ENCODE measurements at places on chromosomes 16 and 17.

DNA sequence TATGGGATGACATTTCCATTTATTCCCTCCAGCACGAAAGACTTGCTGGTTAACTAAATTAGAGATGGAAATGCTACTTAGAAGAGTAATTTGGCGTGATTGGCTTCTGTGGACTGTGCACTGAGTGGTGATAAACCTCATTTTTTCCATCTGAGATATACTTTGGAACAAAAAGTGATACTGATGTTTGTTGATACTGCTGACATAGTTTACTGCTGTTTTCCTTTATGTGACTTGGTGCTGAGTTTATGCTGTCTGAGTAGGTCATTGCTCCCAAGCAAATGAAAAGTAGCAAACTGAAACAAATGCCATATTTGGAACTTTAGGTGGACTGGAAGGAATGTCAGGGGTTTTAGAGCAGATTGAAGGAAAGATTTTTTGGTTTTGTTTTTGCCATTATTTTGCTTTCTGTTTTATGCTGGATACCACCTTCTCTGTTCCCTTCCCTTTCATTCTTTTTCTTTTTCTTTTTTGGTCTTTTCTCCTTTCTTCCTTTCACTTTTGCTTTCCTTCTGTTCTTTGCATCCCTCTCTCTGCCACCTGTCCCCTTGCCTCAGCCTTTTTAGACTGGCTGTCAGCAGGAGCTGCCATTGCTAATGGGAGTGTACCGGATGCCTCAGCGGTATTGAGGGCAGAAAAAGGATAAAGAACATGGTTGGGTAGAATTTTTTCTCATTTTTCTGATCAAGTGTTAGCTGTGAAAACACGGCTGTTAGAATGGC, 41.8 kb downstream of the NUP93 start:
- DNase-seq, result no peak

GRCh38 chr16:28282045-28282444, 10.3 kb upstream of the SBK1 start:
- no peak for DNase-seq

DNA sequence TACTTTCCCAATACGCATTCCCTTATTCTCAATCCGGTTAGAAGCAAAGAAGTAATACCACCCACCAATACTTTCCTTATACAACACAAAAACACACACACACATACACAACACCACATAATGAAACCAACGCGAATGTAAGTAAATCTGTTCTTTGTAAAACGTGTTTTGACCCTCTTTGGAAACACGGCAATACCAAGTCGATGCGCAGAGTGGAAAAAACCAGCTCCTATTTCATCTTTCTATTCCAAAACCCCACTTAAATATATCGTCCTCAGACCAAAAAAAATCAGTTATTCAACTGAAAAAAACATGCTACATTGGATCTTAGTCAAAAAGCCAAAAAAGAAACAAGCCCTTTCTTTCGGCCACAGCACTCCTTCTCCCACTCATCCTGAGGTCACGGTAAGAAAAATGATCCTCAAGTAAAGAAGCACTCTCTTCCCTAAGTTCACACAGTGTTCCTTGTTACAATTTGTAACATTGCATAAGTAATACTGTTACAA, 31.0 kb upstream of the ARL4D start:
- peak; percentile 96 for DNase-seq

- DNase-seq, result peak; percentile 43
These were observed 15.7 kb downstream of the GJD3 start for GRCh38 chr17:40348562-40349476.

DNA sequence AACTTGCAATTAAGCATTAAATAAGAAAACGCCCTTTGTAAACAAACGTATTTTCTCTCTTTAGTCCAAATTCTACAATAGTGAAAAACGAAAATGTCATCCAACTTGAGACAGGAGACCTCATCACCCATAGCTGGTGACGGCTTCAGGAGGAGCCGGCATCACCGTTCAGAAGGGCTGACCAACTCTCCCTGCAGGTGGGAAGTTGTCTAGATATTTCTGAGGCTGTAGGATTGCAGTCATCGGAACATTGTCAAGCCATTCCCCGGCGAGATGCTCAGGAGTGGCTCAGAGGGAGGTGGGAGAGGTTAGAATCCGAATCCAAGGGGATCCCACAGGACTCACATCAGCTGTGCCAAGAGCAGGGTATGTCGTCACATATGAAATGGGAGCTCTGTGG, 76.7 kb downstream of the RBFOX3 start:
- DNase-seq, result no peak

DNA sequence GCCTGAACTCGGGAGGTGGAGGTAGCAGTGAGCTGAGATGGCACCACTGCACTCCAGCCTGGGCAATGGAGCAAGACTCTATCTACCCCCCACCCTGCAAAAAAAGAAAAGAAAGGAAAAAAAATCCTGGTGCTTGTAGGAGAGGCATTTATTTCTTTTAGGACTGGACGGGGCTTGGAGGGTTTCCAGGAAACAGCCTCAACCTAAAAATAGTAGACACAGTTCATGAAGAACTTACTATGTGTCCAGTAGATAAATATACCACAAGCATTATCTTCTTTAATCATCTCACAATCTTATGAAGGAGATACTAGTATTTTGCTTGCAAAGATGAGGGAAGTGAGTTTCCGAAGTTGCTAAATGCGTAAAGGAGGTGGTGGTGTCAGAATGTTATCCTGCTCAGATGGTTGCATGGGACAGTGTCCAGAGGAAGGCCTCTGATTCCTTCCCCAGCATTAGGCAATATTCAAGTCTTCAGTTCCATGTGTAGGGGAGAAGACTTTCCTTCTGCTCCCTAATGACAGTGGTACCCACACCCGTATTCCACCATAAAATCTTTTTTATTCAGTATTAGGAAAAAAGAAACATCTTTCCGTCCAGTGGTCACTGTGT, 263.2 kb downstream of the WWOX start:
- DNase-seq, result no peak

DNA sequence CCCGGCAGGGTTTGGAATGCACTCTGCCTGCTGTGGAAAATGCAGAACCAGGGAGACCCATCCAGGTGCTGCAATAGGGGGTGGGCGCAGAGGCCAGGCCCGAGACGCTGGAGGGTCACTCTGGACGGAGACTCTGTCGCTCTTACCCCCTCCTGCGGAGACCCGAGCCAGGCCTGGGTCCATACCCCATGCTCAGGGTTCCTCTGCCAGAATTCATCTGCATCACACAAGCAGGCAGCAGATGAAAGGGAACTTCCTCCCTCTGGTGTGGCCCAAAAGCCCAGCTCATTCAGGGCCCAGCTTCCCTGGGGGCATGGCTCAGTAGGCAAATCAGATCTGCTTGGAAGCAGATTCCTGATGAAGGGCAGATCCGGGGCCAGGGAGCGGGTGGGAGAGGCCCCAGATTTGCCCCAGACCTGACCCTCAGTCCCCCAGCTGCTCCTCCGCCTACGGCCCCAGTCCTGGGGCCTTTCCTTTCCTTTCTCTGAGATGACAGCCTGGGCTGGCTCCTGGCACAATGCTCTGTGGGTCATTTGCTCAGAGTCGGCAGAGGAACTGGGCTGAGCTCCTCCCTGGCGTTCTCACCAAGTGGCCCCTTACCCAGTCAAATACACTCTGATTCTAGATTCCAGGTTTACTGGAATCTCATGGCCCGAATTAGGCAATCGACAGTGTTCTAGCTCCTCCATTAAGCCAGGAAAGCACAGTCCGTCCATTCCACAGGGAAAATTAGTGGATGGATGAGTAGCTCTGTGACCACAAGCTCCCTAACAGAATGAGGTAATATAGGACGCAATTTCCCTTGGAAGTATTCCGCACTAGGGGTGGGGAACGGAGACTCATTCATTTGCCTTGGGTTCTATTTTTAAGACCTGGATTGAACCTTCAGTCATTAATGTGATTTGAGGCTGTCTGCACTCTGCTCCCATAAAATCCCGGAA, 19.1 kb upstream of the RASD1 start:
- DNase-seq, result peak; percentile 87

- peak; percentile 70 for DNase-seq
These were observed 118.7 kb upstream of the CDH5 start for GRCh38 chr16:66247516-66248481.

- DNase-seq, result no peak
These were observed 10.7 kb upstream of the ZFPM1 start for GRCh38 chr16:88442383-88442726.

- DNase-seq, result no peak
These were observed 84.1 kb upstream of the DNAJA2 start for GRCh38 chr16:47057630-47057993.

DNA sequence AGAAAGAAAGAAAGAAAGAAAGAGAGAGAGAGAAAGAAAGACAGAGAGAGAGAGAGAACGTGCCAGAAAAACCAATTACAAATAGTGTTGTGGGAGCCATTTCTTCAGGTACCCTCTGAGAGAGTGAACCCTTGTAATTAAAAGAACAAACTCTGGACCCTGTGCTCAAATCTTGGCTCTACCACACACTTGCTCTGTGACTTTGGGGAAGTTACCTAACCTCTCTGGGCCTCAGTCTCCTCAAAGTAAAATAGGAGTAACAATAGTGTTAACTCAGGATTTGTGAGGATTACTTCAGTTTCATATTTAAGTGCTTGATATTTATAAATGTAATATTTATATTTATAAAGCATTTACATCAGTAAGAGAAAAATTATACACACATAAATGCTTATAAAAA, 139.8 kb downstream of the GSG1L start:
- DNase-seq, result no peak

DNA sequence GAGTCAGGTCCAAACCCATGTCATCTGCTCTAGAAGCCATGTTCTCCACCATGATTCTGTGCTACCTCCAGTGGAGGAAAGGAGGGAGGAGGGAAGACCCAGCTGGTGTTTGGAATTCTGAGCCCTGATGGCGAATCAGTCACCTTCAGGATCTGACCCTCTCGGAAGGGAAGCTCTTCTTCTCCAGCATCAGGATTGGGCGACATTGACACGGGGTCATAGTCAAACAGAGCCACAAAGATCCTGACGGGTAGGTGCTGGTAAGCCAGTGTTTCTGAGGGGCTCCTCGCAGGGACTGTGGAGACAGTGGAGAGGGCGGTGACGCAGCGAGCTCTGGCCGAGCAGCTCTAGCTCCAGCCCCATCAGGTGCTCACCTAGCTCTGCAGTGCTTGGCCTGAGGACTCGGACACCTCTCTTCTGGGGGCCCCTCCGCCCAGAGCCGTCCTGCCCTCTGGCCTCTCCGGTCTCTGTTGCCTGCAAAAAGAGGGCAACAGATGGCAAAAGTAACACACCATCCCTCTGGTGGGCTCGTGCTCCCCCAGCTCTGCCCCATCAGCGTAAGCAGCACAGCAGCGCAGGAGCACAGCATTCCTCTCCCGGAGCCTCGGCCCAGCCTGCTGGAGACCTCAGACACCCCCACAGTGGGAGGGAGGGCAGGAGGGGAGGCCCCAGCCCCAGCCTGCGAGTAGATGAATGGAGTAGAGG, 21.0 kb downstream of the TSPOAP1 start:
- no peak for DNase-seq

- DNase-seq, result no peak
These were observed 2.2 kb downstream of the PRM1 start for GRCh38 chr16:11278681-11279628.

- DNase-seq, result no peak
These were observed 1.9 kb downstream of the GNA13 start for GRCh38 chr17:65054602-65055001.

- no peak for DNase-seq
These were observed 47.6 kb downstream of the SEC14L1 start for GRCh38 chr17:77188084-77189066.

GRCh38 chr17:4908301-4908700, 5.4 kb upstream of the CHRNE start:
- no peak for DNase-seq
